ENCODE measurements at places on chromosomes 12 and 14.
A peak's percentile ranks its signal among the peaks of the same experiment; 100 is the strongest.

- no peak for DNase-seq
Measured at GRCh38 chr12:12470751-12471306, 91.8 kb downstream of the DUSP16 start.

DNA sequence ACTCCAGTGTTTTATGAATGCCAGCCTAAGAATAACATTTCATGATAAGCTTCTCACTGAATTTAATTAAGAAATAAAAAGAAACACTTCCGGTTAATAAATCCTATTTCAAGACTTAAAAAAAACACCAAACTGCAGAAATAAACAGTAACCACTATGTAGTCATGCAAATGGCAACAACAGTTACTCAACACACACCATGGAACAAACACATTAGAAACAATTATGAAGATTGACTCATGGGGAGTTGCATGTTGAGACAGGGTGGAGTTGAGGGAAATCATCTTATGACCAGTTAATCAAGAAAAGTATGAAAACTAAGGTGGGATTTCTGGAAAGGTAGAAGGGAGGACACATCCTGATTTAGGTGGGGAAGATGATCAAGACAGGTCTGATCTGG, 52.7 kb downstream of the PLBD1 start:
- DNase-seq: no peak

GRCh38 chr12:76947304-76947703, 68.5 kb upstream of the CSRP2 start:
- no peak for DNase-seq

- DNase-seq: no peak
Measured at GRCh38 chr12:76634133-76634532, 74.6 kb upstream of the OSBPL8 start.

DNA sequence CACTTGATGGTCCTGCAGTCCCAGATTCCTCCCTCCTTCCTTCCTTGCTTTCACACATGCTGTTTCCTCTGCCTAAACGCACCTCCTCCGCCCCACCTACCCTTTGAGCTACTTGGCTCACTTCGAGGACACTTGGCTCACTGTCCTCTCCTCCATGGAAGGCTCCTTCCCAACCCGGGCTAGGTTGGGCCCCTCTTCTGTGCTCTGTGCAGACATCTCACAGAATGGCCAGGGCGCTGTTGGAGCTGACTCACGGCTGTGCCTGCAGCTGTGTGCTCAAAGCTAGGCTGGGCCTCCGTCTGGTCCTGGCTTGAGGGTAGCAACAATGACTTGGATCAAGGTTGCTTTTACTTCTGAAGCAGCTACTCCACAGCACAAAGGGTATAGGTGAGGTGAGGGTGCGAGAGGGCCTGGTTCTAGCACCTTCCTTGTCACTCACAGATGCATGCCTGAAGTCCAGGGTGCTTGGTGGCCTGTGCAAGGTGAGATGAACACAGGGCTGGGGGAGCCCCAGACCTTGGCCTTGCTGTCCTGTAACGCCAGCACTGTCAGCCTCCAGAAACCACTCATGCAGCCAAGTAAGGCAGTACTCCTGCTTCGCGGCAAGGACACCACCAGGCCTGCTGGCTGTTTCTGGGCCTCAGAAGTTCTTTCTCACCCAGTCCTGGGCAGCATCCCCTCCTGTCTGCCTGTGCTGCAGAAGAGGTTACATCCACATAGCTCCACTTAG, 61.8 kb downstream of the GALNT16 start:
- DNase-seq: no peak

DNA sequence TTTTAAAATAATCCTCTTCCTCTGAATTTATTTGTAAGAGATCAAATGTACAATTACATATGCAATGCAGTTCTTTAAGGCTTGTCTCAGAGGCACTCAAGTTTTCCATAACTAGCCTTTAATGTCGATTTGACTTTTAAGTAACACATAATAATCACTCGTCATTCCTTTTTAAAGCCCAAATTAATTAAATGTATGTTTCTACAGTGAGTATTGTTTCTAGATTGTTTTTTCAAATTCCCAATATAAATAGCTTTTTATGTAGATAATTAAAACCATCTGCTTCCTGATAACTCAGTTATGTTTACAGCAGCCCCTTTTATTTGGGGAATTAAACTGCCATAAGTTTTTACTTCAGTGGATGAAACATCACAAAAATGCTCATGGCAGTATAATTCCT, 185.1 kb downstream of the ETNK1 start:
- no peak for DNase-seq

DNA sequence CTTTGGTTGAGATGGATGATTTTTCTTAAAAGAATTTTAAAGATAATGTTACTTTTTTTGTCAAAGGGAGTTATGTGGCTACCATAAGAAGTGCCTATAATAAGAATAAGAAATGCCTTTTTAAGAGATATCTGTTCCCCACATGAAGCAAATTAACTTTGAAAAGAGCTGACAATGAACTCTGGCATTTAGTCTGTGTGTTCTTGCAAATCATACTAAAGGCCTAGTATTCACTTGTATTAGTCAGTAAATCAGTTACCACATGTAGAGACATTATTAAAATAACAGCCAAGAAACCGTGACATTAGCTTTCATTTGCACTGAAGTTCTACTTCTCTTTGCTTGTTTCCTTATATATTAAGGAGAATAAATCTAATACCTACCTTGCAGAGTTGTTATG, 296.3 kb downstream of the CCDC91 start:
- DNase-seq: no peak

GRCh38 chr12:132754160-132754932, 7.3 kb downstream of the ANKLE2 start:
- no peak for DNase-seq

GRCh38 chr14:59463787-59464485, 1.2 kb downstream of the GPR135 start:
- DNase-seq: no peak

DNA sequence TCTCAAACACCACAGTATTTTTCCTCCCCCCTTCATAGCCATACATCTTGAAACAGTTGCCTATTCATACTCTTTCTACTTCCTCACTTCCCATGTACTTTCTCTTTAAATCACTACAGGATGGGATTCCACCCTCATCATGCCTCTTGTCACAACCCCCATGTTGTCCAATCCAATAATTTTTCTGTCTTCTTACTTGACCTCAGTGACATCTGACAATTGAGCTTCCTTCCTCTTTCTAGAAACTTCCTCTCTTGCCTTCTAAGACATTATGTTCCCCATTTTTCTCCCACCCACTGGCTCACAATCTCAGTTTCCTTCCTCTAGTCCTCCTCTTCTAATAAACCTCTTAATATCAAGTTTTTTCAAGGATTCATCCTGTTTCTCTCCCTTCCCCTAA, 5.3 kb downstream of the C2CD5 start:
- no peak for DNase-seq

DNA sequence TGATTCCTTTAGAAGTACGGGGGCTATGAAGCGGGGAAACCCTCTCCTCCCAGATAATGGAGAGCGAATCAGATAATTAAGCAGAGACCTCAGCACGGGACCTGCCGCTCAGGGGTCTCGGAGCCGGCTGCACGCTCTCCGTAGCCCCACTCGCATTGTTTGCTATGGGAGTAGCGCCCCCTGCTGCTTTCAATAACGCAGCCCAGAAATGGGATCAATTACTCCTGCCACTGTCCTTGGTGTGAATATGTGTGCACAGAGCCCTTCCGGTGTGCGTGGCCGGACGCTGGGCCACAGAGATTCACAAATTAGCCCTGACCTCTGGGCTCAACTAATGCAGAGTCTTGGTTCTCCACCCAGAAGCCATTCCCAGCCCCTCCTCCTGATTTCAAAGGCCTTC, 76.4 kb upstream of the TMEM132C start:
- no peak for DNase-seq

DNA sequence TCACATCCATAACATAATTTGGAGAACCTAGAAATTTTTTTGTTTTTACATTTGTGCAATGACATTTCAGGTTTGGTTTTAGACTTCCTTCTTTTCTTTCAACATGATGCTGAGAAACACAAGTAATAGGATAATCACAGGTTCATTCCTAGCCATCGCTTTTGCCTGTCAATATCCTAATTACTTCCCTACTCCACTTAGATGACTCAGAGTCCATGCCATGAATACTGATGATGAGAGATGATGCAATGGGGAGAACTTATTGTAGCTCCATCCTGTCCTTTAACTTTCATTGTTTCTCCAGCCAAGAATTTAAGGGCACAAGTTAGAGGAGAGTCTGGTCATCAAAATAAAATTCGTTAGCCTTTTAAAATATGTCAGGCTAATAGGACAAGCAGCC, 101.3 kb downstream of the PTPRO start:
- DNase-seq: no peak

DNA sequence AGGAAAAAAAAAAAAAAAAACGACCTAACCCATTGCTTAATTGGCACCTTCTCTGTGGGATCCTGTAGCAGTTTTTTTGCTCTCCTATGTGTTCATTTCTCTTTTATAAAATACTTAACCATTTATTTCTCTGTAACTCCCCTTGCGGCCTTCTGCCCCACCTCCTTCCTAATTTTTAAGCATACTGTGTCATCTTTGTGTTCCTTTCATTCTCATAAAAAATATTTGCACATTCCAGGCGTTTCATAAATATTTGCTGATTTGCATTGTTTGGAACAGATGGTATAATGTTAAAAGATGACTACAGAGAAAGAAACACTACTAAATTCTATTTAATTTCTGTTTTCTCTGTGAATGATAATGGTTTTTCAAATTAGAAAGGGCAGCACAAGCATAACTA, 77.9 kb downstream of the NPAS3 start:
- no peak for DNase-seq

DNA sequence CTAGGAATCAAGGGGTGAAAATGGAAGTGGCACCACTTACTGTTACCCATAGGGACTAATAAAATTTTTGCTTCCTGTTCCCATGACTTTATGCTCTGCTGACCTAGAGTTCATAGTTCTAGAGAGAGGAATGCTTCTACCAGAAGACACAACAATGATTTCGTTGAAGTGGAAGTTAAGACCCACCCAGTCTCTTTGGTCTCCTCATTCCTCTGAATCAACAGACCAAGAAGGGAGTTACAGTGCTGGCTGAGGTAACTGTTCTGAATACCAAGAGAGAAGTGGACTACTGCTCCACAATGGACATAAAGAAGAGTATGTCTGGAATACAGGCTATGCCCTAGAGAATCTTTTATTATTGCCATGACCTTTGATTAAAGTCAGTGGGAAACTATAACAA, 23.5 kb upstream of the DYRK2 start:
- no peak for DNase-seq

DNA sequence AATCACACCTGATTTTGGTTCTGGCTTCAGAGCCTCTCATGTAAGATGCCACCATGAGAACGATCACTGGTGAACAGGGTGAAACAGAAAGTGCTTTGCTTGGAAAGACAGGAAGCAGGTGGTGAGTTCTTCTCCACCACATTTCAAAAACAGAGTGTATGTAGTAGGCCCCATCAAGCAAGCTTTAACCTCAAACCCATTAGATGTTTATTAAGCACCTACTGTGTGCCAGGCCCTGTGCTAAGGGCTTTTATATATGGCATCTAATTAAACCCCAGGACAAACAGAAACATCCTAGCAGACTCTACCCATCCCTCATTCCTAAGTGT, 47.8 kb upstream of the MED13L start:
- DNase-seq: no peak

- DNase-seq: no peak
Measured at GRCh38 chr12:121980191-121980891, 41.3 kb upstream of the BCL7A start.

DNA sequence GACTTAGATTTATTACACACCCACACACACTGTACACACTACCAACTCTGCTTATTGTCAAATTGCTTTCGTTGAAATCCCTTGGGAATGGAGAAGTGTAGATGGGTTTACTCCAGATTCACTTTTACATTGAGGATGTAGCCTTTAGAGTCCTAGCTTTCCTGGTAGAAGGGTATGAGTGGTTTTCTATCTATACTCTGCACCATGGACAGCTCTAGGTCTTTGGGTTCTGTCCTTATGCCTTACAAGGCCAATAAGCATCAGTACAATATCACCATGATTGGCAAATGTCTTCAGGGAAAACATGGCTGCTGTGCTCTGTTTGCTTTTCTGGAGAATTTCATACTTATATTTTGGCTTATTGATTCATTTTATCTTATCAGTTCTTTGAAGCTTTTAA, 1063.9 kb downstream of the SLC6A15 start:
- no peak for DNase-seq

DNA sequence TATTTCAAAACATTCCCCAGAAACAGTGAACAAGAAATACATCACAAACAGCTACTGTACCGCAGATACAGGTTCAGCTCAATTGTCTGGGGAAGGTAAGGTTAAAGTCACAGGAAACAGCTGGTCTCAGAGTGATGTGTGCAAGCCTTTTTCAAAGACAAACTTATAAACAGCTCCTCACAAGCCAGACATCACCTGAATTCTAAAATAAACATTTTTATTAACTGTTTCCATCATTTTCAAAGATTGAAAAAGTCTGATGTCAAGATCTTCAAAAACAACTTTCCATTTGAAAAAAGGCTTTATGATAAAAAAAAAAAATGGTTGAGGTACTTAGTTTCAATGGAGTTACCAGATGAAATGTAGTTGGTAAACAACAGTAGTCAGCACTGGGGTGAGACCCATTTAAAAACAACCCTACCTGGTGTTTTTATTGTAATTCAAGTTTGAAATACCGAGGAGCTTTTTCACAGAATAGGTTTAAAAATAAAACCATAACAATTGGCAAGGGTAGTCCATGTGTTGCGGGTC, 4.0 kb downstream of the BTG1 start:
- no peak for DNase-seq

GRCh38 chr12:23895792-23896218, 53.7 kb downstream of the SOX5 start:
- no peak for DNase-seq

DNA sequence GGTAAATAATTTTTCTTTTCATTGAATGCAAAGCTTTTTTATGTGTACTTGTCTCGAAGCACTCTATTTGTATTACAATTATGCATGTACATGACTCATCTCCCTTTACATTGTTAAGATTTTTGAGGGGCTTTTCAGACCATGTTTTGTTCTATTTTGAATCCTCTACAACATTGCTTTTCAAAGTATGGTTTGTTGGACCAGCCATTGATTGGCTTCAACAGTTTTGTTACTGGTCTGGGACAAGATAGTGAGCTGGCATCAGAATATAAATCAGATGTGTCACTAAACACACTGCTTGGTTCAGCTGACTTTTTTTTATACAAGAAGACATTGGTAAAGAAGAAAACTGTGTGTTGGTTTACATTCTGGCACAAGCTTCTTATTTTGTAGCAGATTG, 122.3 kb downstream of the MON2 start:
- peak; percentile 4 for DNase-seq

DNA sequence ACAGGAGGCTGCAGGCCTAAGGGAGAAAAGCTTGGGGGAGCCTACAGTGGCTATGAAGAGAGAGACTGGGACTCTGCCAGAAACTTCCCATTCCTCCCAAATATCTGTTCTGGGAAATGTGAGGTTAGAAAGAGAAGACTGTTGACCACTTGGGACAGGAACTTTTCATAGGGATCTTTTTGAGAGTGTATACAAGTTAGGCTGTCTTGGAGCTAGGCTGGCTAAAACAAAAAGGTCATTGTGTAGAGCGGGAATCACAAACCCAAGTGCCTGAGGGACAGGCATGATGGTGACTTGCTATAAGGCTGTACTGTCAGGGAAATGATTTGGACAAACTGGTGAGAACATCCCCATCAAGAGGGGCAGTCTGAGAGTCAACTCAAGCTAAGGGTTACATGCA, 175.1 kb downstream of the GRIP1 start:
- no peak for DNase-seq
